ENCODE measurements at places on chromosomes 1 and 21.
A peak's percentile ranks its signal among the peaks of the same experiment; 100 is the strongest.

- no peak for DNase-seq
Measured at GRCh38 chr1:185627761-185628501, 106.3 kb upstream of the HMCN1 start.

GRCh38 chr21:46295177-46295770 is 9.1 kb downstream of the YBEY start:
- DNase-seq = no peak

- DNase-seq = no peak
Measured at GRCh38 chr1:175803413-175803812, 60.0 kb upstream of the TNR start.

GRCh38 chr21:29170944-29171343 is 40.5 kb downstream of the MAP3K7CL start:
- DNase-seq = no peak

DNA sequence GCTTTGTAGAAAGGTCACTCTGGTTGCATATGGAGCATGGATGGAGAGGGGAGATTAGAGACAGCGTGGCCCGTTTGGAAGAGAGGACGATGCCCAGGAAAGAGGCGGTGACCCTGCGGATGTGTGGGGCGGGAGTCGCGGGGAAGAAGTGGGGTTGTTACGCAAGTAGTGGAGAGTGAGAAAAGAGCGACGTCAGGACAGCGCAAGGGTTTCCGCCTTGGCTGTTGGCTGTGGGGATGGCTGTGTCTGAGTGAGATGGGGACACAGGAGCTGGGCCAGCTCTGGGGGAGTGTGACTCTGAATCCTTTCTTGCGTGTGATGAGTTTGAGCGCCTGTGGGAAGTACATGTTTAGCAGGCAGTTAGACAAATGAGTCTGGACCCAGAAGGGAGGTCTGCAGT is 3.8 kb downstream of the B4GALT2 start:
- no peak for DNase-seq

GRCh38 chr1:72202761-72203160 is 79.6 kb downstream of the NEGR1 start:
- no peak for DNase-seq

- DNase-seq = no peak
Measured at GRCh38 chr21:29601047-29601446, 302.3 kb downstream of the BACH1 start.

- no peak for DNase-seq
Measured at GRCh38 chr1:62304975-62305374, 14.3 kb downstream of the KANK4 start.

- no peak for DNase-seq
Measured at GRCh38 chr1:202200112-202200548, 6.5 kb downstream of the LGR6 start.

GRCh38 chr1:110262296-110262695 is 52.2 kb downstream of the KCNC4 start:
- no peak for DNase-seq

DNA sequence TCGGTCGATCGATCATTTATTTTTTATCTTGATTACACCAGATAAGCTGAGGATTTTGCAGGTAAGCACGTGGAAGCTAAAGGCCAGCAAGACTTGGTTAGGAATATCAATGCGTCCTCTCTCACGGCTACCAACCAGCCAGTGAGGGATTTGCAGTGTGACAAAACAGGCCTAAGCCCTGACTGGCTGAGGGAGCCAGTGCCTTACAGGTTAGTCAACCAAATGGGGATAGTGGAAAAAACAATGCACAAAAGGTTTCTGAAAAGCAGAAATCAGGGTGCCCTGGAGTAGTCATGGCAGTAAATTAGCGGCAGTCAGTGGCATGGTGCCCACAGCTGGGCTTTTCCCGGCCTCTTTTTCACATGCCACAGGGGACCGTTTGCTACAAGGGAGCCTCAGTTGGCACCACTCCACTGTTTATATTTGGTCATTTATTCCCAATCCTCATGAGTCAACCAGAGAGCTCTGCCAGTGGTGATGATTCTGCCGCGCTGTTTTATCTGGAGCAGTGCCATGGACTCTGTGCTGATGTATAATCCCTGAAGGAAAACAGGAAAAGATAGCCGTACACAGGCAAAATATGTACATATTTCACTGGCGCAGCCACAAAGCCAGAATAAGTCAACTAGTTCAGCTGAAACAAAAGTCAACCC is 167.6 kb downstream of the RHOU start:
- DNase-seq = peak; percentile 77

DNA sequence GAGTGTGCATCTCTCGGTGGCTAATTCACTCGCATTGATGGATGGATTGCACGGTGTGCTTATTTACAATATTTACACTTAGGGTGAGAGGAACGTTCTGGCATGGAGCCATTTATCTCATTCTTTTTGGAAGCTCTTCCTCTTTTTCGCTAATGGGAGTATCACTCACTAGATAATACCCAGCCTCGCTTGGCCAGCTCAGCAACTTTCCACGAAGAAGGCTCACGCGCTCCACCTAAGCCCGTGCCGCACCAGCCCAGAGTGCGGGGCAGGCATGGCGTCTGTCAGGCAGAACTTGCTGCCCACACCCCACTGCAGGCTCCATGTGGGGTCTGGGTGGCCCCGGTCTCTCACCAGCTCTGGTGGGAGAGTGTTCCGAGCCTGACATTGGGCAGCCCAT is 484.9 kb downstream of the NPHP4 start:
- DNase-seq = peak; percentile 71

GRCh38 chr1:235366286-235366685 is 941 bp upstream of the TBCE start:
- DNase-seq = no peak

DNA sequence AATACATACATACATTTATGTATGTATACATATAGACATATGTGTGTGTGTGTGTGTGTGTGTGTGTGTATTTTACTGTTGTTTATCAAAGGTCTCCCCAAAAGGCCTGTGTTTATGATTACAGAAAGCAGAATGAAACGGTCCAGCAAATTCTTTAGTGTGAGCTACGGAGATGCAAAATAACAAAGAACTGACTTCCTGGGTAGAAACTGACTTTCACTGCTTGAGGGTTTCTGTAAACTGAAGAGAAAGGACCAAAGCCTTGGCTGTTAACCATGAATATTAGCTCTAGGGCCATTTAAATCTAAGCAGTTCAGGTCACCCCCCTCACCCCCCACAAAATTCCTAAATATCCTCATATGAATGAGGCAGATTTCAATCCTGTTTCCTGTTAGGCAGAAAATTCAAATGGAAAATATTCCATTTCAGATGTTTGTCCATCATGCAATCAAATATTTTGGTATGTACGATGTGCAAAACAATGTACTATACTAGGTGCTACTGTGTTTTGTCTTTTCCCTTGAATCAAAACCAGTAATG is 213.2 kb downstream of the TGFB2 start:
- peak; percentile 40 for DNase-seq

DNA sequence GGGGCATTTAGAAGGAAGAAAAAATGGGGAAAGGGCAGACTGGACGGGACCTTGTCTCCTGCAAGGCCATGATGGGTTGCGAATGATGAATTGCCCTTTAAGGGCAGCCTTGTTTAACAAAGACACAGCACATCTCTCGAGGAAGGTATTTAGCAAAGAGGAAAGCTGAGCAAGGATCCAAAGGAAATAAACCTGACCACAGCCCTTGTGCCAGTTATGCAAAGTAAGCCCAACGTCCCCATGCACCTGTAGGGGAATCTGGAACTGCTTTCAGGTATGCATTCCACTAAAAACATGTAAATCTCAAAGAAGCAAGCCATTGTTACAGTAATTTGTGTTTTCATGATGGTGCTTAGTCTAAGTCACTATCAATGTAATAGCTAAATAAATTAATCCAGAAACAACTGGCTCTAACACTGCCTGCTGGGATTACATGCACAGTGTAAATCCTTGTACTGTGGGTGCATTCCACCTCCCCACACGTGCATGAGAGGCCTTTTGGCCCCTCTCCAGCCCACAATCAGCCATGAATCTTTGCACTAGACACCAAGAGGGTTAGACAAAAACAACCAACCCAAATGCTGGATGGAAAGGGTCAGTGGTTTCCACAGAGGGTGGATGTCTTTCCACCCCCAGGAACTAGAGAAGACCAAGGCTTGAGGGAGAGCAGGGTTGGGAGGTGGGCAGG is 228.8 kb upstream of the KAZN start:
- no peak for DNase-seq

GRCh38 chr1:246827396-246827795 is 103.2 kb downstream of the SCCPDH start:
- no peak for DNase-seq

GRCh38 chr1:11031624-11032262 is 15.3 kb downstream of the MASP2 start:
- no peak for DNase-seq

DNA sequence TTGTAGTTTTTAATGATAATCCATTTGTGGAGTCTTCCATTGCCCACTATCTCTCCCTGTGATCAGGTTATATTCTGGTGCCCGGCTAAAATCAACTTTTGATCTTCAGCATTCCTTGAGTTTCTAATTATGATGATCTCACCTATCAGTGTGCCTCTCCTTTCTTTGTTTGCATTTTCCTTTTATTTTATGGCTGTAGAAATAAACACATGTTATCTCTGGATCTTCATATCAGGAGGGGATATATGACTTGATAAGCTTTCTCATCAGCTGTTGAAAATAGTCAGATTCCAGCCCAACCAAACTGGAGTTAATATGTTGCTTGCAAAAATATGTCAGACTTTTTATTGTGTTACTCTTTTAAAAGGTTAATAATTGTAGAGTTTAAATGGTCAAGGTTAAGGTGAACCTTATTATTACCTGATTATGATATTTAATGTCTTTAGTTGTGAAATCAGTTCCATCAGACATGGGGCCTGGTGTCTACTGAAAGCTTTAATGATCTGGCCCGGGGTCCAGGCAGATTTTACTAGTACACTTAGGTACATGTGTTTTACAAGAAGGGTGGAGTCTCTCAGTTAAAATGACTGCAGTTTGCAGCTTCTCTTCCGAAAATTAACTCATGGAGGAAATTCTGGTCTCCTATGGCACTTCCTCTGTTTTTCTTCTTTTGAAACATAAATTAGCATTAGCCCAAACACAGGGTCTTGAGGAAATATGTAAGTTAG is 12.8 kb downstream of the KRTAP24-1 start:
- DNase-seq = no peak

- peak; percentile 67 for DNase-seq
Measured at GRCh38 chr21:39874759-39875158, 7.5 kb downstream of the PCP4 start.

- DNase-seq = peak; percentile 52
Measured at GRCh38 chr1:115479055-115479482, 141.0 kb upstream of the NGF start.

DNA sequence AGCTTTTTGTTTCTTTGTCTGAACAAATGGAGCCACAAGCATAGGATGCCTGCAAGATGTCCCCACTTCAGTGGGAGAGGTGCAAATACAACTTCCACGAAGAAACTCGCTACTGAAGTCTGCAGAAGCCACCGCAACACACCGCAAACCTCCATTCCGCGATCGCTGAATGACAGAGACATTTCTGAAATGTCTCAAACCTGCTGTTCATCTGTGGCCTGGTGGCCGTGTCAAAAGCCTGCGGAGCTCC is 1.0 kb downstream of the TP53BP2 start:
- DNase-seq = no peak

DNA sequence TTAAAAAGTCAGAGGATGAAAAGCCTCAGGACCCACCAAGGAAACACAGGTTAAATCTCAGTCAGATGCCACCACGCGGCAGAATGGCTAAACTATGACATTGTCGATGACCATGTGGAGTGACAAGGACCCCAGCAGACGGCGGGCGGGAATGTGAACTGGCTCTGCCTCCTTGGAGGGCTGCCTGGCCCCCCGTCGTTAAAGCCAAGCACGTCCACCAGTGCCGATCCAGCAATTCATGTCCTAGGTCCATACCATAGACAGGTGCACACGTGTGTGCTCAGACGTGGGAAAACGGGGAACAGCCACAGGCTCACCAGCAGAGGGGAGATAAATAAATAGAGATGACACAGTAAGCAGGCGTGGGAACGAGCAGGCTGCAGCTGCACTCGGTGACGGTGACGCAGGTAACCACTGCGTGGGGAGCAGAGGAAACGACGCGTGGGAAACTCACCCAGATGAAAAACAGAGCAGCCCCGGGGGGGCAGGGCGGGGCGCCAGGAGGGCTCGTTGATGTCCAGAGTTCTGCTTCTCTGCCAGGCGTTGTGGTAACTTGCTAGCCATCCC is 28.3 kb upstream of the PCBP3 start:
- no peak for DNase-seq
